ENCODE measurements at places on chromosomes 7 and 10.

- no peak for DNase-seq
These were observed 38.9 kb upstream of the SLF2 start for GRCh38 chr10:100873827-100874326.

DNA sequence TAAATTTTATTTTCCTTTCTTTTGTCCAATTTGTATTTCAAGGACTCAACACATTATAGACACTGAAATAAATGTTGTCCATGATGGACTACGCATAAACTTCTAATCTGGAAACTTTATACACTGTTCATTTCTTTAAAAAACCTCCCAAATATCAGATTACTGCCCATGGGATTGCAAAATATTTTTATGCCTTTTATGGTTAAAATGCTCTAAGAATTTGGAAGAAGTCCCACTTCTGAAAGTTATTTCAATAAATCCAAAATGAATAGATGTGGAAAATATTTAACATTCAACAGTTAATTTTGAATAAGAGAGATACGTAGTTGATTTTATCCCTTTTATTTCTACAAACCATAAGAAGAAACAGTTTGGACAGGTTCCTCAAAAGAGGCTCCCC, 46.1 kb downstream of the CABCOCO1 start:
- DNase-seq = no peak

DNA sequence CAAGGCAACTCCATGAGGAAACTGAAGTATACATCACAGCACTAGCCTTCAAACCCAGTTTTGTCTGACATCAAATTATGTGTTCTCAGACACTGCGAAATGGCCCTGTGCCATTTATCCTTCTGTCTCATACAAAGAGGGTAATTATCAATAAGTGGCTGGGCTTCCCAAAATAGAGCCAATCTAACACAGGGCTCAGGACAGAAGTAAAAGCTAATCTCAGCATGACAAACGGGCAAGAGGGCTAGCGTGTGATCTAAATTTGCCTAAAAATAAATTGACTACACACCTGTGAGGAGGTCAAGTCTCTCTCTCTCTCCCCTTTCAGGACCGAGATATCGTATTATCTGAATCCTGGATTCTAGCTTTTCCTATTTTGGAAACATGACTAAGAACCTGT, 67.2 kb downstream of the DGKB start:
- no peak for DNase-seq

DNA sequence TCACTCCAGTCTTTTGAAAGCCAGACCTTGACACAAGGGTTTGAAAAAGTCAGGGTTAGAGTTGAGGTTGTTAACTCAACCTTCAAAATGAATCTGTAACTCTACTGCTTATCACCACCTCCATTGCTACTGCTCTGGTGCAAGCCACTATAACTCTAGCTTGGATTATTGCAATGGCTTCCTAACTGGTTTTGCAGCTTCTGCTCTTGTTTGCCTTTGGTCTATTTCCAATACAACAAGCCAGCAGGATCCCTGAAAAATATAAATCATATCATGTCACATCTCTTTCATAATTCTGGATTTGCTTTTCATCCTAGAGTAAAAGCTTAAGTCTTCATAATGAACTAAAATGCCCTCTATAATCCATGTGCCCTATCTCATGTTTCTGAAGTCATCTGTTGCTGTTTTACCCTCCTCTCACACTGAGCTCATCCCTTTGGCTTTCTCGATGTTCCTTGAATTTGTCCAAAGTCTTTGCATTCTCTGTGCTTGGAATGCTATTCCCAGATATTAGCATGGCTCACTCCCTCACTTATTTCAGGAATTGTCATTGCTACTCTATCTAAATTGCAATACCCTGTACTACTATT, 10.9 kb downstream of the TAS2R60 start:
- DNase-seq = no peak

- no peak for DNase-seq
These were observed 120.3 kb upstream of the DIP2C start for GRCh38 chr10:809671-810350.

- DNase-seq = no peak
These were observed 12.2 kb upstream of the CLEC2L start for GRCh38 chr7:139511315-139511714.
